Esophagus mucosa (tissue), 1 donor: ENCODE measurements at places on chromosomes 4 and X. TPM values are rescaled to one million over a fixed set of nuclear protein-coding genes. Genes with fewer than 3 reads are reported as not detected.

DNA sequence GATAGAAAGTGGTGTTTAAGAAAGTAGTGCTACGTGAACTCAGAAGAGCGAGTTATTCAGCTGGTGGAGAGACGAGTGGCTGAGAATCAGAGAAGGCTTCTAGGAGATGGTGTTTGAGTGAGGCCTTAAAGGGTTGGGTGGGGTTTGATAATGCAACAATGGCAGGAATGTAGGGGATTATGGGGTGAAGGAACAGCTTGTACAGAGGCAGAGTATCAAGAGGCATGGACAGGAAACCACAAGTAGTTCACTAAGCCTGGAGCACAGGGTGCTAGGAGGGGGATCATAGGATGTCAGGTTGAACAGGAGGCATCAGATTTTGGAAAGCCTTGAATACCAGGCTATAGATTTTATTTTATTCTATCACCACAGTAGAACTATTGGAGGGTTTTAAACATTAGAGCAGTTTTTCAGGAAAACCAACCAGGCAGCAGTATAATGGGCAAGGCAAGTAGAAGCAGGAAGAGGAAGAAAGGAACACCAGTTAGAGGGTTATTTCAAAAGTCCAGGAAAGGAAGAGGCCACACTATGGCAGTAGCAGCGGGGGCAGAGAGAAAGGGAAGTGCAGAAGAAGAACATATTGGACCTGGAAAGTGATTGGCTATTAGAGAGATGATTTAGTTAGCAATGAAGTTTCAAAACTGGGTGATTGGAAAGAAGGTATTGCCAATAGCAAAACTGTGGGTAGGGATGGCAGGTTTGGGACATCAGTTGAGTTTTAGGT, 99.2 kb downstream of the DOCK11 start:
- ATAC-seq = no peak

DNA sequence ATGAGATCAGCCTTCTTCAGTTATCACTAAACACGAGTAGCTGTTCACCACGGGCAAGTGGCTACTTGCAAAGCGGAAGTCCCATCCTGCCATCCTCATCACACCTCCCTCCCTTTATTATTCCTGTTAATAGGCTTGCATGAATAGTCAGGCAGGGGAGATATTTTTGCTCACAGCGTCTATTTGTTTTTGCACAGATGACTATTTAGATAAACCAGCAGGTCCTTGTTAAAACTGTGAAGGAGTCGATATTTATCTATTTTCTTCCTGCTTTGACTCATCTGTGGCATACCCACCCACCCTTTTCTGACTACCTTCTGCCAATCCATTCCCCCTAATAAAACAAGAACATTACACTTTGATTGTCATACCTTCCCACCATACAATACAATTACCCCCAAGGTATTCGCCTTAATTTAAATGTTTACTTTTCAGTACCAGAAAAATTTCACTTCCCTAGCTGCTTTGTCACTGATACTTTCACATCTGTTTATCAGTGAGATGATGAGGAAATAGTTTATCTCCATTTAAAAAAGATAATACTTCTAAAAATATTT, 96.6 kb upstream of the BANK1 start:
- peak; percentile 69 for ATAC-seq

- ATAC-seq = no peak
Measured at GRCh38 chr4:154958621-154959358, 177.7 kb downstream of the RBM46 start.

DNA sequence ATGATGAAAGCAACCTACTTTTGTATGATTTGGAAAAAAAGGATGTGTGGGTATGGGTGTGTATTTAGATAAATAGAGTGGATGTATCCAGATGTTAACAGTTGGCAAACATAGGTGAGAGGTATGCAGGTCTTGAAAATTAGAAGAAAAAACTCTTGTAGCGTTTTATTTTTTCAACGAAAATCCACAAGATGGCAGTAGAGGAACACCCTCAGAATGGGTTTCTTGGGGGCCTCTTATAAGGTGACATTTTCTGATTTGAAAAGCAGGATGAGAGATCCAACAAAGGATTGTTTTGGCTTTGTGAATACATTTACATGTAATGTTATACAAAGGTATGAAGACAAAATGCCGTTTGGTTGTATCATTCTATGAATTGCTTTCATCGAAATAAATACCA, 68.3 kb downstream of the FMR1NB start:
- no peak for ATAC-seq

The ARSD gene
- total RNA-seq = 33.3 TPM

- ATAC-seq = no peak
Measured at GRCh38 chrX:18426004-18426320, 554 bp downstream of the CDKL5 start.

- no peak for ATAC-seq
Measured at GRCh38 chr4:127047930-127048329, 584.8 kb upstream of the INTU start.

The CNKSR2 gene
- total RNA-seq = not detected

- ATAC-seq = no peak
Measured at GRCh38 chr4:152556283-152556682, 20.4 kb upstream of the FBXW7 start.

DNA sequence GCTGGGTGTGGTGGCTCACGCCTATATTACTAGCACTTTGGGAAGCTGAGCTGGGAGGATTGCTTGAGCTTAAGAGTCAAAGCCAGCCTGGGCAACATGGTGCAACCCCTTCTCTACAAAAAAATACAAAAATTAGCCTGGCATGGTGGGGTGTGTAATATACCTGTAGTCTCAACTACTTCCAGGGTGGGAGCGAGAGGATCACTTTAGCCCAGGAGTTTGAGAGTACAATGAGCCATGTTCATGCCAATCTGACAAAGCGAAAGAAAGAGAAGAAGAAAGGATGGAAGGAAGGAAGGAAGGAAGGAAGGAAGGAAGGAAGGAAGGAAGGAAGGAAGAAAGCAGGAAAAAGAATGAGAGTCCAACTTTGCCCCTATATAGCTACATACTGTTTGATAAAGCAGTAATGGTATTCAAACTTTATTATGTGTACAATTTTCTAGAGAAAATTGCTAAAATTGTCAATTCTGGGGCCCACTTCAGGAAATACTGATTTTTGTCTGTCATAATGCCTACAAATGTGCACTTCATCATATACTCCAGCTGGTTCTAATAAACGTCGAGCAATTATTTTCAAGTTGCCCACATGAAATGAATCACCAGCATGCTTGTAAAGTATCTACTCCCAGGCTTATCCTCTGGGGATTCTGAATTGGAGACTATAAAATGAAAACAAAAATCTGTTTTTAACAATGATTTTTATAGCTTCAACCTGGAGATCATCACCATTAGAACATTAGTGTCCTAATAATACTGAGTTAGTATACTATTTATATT, 132.3 kb downstream of the NDST4 start:
- ATAC-seq = no peak

DNA sequence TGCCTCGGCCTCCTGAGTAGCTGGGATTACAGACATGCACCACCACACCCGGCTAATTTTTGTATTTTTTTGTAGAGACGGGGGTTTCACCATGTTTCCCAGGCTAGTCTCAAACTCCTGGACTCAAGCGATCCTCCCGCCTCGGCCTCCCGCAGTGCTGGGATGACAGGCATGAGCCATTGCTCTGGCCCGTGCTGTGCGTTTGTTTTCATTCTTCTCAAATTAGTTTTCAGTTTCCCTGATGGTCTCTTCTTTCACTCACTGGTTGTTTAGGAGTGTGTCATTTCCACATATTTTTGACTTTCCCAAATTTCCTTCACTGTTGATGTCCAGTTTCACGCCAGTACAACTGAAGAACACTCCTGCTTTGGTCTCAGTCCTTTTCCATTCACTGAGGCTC, 31.8 kb downstream of the SH3TC1 start:
- ATAC-seq = no peak

DNA sequence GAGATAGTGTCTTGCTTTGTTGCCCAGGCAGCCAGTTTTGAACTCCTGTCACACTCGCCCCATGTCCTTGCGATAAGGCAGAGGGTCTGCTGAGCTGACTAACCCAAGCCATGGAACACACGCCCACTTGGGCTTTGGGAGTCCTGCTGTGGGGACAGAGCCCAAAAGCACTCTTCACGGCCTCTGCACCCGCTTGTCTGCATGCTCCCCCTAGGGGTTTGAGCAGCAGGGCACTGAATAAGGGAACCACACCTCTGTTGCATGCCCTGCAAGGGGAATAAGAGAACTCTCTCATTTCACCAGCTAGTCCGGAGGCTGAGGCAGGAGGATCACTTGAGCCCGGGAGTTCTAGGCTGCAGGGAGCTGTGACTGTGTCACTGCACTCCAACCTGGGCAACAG, 166.0 kb downstream of the STAG2 start:
- ATAC-seq = no peak

DNA sequence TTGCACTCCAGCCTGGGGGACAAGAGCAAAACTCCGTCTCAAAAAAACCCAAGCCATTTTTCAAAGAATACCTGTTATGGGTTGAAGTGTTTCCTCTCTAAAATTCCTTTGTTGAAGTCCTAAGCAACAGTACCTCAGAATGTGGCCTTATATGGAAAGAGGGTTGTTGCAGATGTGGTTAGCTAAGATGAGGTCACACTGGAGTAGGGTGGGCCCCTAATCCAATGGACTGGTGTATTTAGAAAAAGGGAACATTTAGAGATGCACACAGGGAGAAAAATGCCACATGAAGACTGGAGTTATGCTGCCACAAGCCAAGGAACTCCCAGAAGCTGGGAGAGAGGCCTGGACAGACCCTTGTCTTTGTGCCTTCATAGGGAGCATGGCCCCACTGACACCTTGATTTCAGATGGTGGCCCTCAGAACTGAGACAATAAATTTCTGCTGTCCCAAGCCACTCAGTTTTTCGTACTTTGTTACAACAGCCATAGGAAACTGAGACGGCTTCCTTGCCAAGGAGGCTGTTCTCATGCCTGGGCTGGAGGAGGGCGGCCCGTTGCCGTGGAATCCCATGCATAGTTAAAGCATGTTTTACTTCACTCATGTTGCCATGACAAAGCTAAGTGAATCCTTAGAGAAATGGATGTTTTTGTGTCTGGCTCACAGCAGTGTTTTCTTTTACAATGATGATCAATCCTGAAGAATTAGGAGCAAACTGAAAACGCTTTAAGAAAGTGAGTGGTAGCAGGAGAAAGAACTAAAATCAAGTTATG, 16.5 kb downstream of the TRAPPC2 start:
- no peak for ATAC-seq

GRCh38 chr4:24070117-24070516, 180.3 kb upstream of the PPARGC1A start:
- ATAC-seq = no peak

DNA sequence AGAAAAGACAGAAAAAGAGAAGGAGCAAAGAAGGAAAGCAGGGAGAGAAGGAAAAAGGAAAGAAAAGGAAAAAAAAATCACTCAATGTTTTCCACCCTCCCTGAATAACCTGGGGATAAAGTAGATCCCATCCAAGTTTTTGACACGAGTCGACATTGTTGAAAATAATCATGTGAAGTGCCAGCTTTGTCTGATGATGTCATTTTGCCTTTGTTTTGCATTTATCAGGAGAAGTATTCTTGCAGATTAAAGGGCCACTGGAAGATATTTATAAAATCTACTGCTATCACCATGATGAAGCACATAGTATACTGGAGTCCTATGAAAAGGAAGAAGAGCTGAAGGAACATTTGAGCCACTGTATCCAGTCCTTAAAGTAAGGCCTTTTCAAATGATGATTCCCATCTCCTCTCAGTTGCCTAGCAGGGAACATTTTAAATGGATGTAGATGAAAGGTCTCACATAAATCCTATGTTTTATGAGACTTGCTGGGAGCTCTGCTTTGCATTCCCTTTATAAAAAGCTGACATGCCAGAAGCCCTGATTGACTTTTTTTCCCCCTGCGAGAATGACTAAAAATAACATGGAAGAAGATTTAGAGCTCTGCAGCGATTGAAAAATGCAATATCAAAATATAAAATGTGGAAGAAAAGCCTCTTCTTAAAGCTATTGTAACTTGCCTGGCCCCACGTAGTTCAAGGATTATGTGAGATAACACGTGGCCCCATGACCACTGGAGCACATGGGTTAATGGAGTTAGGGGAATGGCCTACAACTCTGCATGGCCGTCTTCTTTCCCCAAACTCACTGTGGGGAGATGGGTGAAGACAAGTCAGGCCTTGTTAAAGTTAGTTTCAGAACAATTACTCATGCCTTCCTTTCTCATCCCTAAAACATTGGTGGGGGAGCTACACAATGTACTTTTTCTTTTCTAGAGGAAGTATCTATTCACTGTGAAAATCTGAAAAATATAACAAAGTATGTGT, 77.5 kb downstream of the INTS12 start:
- no peak for ATAC-seq

DNA sequence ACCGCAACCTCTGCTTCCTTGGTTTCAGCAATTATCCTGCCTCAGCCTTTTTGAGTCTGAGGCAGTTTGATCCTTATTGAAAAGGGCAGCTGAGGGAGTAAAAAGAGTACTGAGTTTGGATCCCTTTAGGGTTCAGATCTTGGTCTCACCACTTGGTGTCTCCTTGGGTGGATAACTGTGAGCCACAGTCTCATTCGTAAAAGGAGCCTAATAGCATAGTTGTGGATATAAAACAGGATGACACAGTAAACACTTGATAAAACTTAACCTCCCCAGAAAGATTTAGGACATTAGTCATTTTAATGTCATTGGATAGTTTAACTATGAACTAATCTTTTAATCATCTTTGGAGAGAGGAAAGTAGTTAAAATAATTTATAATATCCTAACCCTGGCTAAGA, 173.0 kb downstream of the ANK2 start:
- no peak for ATAC-seq

GRCh38 chr4:48370260-48371134, 29.2 kb downstream of the SLAIN2 start:
- no peak for ATAC-seq

- no peak for ATAC-seq
Measured at GRCh38 chr4:79030973-79031372, 91.7 kb upstream of the PAQR3 start.

DNA sequence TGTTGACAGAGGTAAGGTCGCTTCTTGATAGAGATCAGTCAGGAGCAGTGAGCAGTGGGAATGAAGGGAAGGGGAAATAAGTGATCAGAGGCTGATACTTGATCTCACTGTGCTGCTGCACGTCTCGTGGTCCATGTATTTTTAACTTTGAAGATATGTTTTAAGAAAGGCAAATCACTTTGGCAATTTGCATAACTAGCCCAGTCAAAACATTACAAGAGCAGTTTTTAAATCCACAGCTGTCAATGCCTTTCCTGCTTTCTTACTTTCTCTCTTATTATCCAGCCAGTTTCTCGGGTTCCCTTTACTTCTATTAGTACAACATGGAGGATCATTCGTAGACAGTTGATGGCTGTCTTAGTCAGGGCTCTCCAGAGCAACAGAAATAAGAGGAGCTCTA, 472.8 kb downstream of the TMA16 start:
- ATAC-seq = no peak

DNA sequence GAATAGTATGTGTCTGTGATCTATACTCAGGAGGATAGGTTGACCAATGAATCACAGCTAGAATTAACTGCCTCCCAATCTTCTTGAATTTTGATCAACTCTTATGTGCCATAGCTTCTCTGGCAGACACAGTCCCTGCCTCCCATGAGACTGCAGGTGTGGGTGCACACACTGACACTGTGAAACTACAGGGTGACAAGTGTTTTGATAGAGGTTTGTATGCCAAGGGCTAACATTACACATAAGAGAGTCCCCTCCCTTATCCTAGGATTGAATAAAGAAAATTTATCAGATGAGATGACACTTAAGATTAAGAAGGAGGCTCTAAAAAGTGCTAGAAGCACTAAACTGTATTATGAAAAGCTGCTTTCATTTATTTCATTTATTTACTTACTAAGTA, 218.4 kb upstream of the BMP3 start:
- ATAC-seq = no peak

The CXXC4 gene
- 0.12 TPM for total RNA-seq

The RNF212 gene
- 1.4 TPM for total RNA-seq
